Naive thymus-derived CD8-positive, alpha-beta T cell (primary cell): ENCODE measurements at places on chromosomes 4 and X. TPM values are rescaled to one million over a fixed set of nuclear protein-coding genes. Genes with fewer than 3 reads are reported as not detected.

Gene MAGEE2
- not detected for total RNA-seq

Gene ZCCHC13
- not detected for total RNA-seq

Gene CORIN
- total RNA-seq: 0.31 TPM

Gene UGT8
- total RNA-seq: 0.93 TPM
